ENCODE measurements at places on chromosomes 5 and 9. TPM values are rescaled to one million over a fixed set of nuclear protein-coding genes. Genes with fewer than 3 reads are reported as not detected.

DNA sequence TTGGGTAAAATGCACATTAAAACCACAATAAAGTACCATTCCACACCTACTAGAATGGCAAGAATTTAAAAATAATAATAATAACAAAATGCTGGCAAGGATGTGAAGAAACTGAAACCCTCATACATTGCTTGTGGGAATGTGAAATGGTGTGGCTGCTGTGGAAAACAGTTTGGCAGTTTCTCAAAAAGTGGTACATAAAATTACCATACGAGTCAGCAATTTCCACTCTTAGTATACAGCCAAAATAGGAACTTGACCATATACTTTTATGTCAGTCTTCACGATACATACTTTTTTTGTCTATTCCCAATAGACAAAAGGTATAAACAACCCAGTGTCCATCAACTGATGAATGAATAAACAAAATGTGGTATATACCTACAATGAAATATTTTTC is 15.6 kb downstream of the FKBP15 start:
- no peak for DNase-seq

DNA sequence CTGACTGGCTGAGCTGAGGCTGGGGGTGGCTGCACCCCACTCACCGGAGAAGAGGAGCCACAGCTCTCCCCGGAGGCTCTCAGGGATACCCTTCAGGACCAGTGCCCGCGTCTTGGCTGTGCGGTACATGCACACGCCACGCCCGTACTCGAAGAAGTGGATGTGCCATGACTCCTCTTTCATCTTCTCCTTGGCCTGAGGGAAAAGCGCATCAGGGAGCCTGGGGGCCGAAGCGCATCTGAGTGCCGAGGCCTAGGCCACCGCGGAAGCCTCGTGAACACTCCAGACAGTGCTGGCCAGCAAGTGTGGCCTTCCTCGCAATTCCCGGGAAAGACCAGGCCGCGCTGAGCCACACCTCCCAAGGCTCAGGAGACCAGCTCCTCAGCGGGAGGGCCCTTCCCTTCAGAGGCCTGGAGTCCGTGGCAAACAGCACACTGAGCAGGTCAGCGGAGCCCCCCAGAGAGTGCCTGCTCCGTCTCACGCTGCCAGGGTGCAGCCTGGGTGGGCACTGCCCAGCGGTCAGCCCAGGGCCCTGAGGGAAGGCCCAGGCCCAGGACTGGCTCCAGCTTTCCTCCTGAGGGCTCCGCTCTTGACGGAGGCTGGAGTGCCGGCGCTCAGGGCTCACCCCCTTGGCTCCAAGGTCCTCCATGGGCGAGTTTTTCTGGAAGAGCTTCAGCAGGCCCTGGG is 20.5 kb upstream of the MRNIP start:
- no peak for DNase-seq

GRCh38 chr9:132849185-132849706 is 28.8 kb downstream of the AK8 start:
- no peak for DNase-seq

DNA sequence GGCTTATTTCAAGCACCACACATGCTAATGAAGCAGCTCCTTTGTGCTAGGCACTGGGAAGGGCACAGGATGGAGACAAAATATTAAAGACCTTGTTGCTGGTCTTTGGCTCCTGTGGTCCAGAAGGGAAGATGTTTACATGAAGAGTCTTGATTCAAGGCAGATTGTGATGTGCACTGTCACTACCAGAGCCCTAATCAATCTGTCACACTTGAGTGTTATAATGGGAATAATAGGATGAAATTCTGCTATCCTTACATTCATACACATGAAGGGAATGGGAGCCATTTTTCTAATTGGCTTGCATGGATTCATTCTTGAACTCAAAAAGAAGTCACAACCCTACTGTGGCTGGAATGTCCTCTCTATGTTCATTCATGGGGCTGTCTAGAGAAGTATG is 203.0 kb downstream of the SEC61B start:
- DNase-seq = no peak

GRCh38 chr9:90476058-90476457 is 166.6 kb downstream of the DIRAS2 start:
- DNase-seq = no peak

DNA sequence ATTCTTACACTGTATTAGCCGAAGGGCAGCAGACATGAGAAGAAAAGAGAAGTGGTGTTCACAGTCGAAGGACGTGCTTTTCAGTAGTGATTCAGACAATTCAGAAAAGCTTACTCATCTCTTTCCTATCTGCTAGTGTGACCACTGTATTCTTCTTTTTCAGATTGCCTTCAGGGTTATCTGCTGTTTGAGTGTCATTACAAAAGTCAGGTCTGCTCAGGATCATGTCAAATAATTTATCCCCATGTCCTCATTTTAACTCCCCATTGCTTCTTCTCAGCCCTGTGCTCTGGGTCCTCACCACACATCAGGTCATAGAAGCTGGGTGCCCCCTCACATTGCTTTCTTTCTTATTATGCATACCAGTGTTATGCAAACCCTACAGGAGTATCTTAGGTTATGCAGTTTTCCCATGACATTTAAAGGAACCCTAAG is 394.0 kb downstream of the CETN3 start:
- DNase-seq = no peak

DNA sequence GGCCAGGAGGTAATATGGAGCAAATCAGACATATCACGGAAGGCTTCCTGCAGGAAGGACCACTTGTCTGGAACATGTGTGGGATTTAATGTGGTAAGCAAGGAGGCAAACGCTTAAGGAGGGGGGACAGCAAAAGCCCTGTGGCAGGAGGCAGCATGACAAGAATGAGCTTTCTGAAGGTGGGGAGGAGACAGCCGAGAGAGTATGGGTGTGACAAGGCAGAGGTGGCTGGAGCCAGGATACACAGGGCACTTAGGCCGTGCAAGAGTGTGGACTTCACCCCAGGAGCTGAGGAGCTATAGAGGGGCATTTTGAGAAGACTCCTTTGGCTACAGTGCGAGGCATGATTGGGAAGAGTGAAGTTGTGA is 14.4 kb upstream of the S1PR3 start:
- DNase-seq = no peak

GRCh38 chr5:15160091-15160490 is 288.5 kb upstream of the ANKH start:
- DNase-seq = no peak

Gene IFNA21
- not detected for total RNA-seq
